ENCODE measurements at places on chromosomes 2 and 18.

DNA sequence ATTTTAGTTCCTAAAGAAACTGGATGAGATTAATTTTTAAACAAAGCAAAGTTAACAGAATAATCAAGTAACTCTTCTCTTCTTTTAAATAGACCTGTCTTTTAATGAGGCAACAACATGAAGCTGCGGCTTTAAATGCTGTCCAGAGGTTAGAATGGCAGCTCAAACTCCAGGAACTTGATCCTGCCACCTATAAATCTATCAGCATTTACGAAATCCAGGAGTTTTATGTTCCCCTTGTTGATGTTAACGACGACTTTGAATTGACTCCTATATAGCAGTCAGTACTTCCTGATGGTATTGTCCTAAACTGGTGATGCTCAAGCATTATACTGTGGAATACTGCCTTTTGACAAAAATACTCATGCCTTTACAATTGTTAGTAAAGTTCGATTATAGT lies 53.7 kb upstream of the TWSG1 start:
- no peak for DNase-seq

GRCh38 chr2:2233171-2233826 lies 97.8 kb downstream of the MYT1L start:
- DNase-seq, result no peak

GRCh38 chr2:98909317-98910211 lies 26.5 kb downstream of the CRACDL start:
- DNase-seq, result no peak

DNA sequence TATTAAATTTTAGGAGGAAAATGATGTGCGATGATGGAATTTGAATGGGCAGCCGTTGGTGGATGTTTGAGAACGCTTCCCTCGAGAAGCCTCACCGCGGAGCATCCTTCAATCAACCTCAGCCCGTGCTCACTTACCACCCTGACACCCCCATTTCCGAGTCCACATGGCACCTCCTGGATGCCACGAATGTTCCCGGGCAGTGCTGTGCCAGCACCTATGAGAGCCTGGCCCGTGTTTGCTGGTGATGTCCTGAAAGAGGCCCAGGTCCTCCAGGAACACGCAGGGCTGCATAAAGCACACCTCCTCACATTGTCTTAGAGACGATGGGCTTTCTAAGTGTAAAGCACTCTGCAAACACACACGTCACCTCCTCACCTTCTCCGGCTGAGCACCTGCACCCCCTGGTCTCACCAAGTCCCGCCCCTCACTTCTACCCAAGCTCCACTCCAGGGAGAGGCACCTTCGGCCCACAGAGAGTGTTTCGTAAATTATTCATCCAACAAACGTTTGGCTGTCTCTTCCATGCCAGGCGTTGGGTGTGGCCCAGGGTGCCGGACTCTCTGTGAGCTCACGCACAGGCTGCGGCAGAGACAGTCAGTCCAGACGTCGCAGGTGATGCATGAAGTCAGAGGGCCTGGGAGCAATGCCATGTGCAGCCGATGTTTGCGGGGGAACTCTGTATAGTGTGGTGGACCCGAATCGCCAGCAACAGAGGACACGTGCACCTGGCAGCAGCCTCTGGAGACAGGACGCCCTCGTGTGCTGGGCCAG lies 150.0 kb downstream of the TPO start:
- no peak for DNase-seq

- DNase-seq, result no peak
Observed at GRCh38 chr18:38329145-38329544, 763.5 kb upstream of the CELF4 start.

DNA sequence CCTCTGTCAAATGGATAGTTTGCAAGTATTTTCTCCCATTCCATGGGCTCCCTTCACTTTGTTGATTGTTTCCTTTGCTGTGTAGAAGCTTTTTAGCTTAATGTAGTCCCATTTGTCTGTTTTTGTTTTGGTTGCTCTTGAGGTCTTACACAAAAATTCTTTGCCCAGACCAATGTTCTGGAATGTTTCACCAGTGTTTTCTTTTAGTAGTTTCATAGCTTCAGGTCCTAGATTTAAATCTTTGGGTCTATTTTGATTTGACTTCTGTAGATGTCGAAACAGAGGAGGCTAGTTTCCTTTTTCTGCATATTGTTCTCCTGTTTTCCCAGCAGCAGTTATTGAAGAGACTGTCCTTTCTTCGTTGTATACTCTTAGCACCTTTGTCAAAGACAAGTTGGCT lies 351.6 kb downstream of the PTPRM start:
- DNase-seq, result no peak

DNA sequence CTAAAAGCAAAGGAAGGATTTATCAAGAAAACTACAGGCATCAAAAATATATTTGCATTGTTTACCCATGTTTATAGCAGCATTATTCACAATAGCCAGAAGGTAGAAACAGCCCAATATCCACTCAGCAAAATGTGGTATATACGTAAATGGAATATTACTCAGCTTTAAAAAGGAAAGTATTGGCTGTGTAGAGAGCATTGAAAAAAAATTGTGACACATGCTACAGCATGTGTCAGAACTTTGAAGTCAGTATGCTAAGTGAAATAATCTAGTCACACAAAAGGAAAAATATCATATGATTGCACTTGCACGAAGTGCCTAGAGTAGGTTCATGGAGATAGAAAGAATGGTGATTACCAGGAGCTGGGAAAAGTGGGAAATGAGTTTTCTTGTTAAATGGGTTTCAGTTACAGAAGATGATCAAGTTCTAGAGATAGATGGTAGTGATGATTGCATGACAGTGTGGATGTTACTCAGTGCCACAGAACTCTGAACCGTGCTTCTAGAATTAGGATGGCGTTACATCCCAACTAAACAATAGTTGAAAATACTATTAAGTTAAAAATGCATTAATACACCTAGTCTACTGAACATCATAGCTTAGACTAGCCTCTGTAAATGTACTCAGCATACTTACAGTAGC lies 20.1 kb downstream of the ANKRD12 start:
- DNase-seq, result no peak

GRCh38 chr2:64665709-64666108 lies 12.0 kb upstream of the SERTAD2 start:
- DNase-seq, result no peak

DNA sequence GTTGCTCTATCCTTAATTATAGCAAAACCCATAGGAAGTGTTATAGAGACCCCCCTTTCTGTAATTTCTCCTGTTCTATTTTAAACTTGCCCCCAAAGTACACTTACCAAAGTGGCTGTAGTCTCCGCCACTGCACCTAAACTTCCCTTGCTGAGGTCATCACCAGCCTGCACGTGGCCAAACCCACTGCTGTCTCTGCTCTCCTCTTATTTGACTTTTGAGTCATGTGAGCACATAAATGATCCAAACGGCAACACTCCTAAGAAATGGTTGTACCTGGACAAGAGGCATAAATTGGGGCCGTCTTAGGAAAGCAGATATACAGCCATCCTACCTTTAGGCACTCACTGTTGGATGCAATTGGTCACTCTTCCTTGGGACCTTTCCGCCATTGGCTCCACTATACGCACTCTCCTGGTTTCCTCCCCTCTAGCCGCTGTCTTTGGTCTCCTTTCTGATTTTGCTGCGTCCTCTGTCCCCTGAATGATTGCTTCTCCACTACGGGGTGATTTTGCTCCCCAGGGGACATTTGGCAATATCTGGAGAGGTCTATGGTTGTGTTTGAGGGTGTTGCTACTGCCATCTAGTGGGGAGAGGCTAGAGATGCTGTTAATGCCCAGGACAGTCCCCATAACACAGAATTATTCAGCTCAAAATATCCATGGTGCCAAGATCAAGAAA lies 19.2 kb upstream of the IL36G start:
- peak; percentile 11 for DNase-seq

DNA sequence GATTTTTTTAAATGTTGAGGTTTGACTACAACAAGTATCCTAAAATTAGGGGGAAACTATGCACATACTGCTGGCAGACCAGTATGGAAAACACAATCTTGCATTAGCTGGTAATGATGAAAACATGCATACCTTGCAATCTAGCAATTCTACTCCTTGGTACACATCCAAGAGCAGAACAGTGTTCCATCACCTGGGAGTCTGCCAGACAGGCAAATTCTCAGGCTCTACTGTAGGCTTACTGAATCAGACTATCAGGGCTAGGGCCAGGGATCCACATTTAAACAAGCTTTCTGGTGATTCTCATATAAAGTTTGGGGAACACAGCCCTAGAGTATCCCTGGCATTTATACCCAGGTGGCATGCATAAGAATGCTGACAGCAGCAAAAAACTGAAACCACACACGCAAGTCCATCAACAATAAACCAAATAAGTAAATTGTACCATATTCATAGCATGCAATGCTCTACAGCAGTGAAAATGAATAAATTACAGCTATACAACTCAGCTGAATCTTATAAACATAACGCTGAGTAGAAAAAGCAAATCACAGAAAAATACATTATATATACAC lies 13.6 kb downstream of the CDH2 start:
- DNase-seq, result no peak

- DNase-seq, result no peak
Observed at GRCh38 chr2:19114754-19115231, 243.6 kb downstream of the OSR1 start.

DNA sequence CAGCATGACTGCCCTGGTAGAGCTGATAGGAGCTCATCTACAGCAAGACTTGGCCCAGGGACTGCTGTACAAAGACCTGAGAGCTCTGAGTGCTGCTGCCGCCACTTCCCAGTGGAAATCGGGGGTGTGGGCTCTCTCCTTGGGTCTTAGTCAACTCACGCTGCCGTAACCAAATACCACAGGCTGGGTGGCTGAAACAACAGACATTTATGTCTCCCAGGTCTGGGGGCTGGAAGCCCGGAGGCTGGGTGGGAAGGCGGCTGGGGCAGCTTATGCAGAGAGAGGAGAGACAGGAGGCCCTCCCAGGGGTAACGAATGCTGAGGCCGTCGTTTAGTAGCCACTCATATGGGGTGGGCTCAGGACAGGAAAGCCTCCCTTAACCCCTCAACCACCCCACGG lies 15.4 kb upstream of the MAL start:
- DNase-seq, result no peak

GRCh38 chr2:18910843-18911242 lies 321.5 kb upstream of the NT5C1B start:
- no peak for DNase-seq

- DNase-seq, result no peak
Observed at GRCh38 chr2:240586919-240587800, 626 bp downstream of the CAPN10 start.

DNA sequence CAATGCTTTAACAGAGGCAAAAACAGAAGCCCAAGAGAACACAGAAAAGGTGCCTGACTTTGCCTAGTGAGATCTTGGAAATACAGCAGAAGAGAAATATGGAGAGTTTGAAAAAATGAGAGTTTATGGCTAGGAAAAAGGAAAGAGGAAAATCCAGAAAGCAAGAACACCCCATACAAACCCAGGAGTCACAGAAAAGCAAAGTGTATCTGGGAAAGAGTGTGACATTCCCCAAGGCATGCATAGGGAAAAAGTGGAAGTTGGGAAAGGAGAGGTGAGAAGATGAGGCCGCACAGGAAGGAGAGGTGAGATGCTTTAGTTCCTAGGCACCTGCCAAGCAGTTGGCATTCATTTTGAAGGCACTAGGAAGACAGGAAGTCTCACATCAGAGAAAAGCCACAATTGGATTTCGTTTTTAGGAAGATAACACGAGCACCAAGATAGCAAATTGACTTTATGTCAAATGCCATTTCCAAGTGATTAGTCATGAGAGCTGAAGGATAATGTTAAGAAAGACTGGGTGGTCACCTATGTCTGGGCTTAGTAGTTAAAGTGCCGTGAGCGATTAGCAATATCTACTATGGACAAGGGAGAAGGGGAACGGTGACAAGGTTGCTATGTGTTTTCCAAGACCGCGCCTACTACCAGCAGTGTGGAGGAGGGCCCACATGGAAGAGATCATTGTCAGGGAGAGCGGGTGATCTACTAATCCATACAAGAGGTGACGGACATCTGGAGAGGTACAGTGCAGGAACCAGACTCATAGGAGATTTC lies 224.1 kb upstream of the PARD3B start:
- DNase-seq, result no peak

- DNase-seq, result no peak
Observed at GRCh38 chr2:215685238-215685990, 249.5 kb upstream of the FN1 start.

- no peak for DNase-seq
Observed at GRCh38 chr18:10459587-10459986, 5.2 kb downstream of the APCDD1 start.

- no peak for DNase-seq
Observed at GRCh38 chr2:102122115-102122514, 20.4 kb upstream of the IL1R1 start.

GRCh38 chr18:48548921-48549320 lies 10.1 kb downstream of the CTIF start:
- no peak for DNase-seq

DNA sequence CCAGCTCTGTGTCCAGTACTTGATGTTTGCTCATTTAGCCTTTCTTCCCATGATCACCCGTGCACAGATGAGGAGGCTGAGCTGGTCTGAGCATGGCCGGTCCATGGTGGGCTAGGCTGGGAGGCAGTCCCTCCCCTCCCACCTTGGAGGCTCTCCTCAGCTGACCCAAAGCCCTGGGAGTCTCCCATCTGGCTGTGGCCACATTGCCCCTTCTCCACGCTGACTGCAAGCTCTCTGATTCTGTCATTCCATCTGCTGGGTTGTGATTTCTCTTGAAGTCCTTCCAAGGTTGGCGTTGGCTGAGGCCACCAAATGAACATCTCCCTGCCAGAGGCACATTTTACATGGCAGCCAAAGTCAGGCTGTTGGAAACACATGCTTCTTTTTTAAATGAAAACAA lies 44.0 kb downstream of the ACKR3 start:
- no peak for DNase-seq

- no peak for DNase-seq
Observed at GRCh38 chr2:214604861-214605260, 194.0 kb downstream of the VWC2L start.

DNA sequence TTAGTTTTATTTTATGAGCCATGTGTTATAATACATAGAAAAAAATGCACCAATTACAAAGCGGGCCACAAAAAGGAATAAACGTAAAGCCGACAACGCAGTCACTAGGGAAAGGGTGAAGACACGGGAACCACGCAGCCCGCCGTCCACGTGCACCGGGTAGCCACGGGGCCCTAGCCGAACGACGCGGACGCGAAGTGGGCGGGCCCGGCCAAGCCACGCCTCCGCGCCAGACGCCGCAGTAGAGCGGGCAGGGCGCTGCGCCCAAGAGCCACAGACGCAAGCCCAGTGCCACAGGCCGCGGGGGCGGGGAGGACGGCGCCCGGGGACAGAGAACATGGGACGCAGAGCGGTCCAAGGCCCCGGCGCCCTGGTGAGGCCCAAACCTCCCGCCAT lies at the start of gene DUSP28:
DUSP28 (plus strand) TSS at position 274 of the 396 bp plus-strand sequence. CDS start 328 bp downstream, outside the sequence.
- peak; percentile 79 for DNase-seq

DNA sequence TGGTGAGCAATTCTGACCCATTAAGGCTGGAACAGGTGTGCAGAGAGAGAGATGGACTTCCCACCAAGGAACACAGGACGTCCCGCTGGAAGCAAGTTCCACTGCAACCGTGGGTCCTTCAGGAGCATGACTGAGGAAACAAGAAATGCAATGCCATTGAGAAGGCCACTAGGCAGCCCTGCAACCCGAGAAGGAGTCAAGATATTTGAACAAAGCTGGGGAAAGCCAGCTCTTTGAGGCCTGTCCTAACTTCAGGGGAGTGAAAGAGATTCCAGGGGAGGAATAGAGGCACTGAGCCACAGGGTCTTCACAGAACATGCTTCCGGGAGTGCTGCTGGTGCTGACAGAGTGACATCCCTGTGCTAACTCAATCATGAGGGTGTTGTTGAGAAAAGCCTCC lies 153.8 kb upstream of the ZNF236 start:
- DNase-seq, result no peak
